Stimulated activated CD4-positive, alpha-beta T cell treated with anti-CD3 and anti-CD28 coated beads, Interleukin-1b, Interleukin-23, amount 100 ng/mL, for 24 hours (primary cell): ENCODE measurements at places on chromosomes 7 and 10.

DNA sequence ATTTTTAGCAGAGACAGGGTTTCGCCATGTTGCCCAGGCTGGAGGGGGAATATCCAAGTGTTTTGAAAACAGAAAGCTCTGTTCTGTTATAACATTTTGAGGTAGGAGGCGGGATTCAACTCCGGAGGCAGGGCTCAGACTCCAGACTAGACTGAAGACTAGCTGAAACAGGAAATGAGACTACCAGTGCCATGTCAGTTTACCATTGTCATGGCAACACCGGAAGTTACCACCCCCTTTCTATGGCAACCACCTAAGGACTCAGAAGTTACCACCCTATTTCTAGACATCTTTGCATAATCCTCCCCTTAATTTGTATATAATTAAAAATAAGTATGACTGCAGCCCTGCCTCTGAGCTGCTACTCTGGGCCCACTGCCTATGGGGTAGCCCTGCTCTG, 1069.1 kb upstream of the AUTS2 start:
- no peak for DNase-seq

DNA sequence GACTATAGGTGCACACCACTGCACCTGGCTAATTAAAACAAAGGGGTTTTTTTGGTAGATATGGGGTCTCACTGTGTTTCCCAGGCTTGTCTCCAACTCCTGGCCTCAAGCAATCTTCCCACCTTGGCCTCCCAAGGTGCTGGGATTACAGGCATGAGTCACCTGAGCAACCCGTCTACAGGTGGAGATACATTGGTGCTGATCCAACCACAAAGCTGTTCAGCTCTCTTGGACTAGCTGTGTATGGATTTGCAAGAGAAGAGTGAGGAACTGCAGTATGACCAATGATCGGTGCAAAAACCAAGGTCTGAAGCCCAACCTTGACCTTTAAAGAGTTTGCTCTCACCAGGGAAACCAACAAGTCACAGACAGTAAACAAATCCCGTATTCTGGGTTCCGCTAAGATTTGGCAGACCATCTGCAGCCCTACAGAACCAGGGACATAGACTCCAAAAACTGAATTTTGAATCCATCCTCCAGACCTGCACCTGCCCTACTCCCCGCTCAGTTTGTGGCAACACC, 18.9 kb downstream of the EPHB4 start:
- DNase-seq, result no peak

GRCh38 chr10:44713307-44713706, 197.8 kb upstream of the TMEM72 start:
- no peak for DNase-seq

DNA sequence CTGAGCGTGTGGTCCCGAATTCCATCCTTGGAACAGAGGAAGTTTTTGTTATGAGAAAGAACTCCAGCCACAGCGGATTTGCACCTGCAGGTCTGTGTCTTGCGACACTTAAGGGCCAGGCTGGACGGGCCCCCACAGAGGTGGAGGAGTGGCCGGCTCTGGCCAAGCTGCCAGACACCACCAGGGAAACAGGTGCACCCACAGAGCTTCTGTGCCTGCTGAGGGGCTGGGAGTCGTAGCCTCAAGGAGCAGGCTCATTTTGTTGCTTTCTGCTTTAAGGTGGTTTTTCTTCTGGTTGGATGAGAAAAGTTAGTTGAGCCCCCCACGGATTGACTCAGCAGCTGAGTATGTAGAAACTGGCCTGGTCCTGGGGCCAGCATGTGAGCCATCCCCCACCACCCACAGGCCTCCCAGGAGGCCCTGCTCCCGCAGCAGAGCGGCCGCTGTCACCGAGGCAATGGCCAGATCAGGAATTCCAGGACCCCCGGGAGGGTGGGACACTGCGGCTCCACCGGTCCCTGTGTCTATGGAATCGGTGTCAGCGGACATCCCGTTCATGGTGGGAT, 41.9 kb downstream of the NKX6-2 start:
- DNase-seq, result no peak

DNA sequence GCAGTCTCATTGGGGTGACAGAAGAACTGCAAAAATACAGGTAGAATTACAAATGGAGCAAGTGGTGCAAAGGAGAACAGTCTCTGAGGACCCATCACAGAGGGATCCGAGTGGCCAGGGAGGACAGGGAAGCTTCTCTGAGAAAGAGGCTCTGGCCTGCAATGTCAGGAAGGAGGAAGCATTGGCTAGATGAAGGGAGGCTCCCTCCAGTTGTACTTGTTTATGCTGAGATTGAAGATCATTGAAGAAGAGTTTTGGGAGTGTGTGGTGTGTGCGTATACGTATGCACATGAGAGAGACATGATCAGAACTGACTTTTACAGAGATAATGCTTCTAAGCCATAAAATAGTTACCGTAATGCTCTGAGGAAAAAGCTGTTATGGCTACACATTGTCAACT, 274.7 kb upstream of the FZD8 start:
- DNase-seq, result no peak

DNA sequence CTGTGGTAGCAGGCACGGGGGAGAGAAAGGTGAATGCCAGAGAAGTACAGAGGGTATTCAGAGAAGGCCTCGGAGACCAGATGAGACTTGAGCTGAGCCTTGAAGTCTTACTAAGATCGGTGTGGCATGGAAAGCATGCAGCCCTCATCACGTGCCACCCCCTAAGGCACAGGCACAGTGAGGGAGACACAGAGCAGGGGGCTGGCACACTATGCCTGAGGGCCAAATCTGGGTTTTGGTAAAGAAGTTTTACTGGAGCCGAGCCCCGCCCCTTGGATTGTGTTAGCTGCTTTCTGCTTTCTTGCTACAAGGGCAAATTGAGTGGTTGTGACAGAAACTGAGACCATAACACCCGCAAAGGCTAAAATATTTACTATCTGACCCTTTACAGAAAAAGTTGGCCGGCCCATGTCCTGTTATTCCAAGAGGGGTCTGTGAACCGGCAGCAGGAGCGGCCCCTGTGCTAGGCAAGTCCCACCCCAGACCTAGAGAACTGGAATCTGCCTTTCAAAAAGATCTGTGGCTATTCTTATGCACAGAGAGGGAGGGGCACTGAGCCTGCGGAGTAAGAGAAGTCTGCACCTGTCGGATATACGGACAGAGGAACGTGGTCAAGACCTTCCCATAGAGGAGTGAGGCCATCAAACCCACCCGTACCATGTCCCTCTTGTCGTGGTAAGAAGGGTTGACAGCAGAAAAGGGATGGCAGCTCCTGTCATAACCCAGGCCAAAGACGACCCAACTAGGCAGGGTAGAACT, 109.3 kb upstream of the RHEB start:
- DNase-seq, result no peak

DNA sequence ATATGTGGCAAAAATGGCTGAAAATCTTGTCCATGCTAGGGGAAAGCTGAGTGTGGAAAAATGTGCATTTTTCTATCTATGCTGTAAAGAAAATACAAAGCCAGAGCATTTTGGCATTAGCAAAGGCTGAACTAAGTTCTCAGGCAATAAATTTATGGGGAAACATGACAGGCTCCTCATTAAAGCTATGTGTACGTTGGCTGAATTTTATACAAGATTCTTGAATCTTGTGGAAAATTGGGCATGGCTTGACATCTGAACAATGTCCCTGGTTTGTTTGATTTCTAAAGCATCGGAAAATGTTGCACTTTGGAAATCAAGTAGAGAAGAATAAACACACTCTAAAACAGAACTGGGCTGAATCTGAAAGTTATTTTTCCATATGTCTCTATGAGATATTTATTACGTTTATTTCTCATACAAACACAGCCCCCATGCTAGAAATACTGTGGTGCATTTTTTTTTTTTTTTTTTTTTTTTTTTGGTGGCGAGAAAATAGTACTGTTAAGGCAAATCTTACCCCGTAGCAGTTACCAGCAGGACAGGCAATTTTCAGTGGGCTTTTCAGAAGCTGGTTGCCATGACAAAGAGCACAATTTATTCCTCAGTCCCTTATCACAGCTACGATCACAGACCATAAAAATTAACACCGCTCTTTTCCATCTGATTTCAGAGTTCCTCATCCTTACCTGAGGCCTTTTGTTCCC, 16.9 kb downstream of the CPA1 start:
- DNase-seq, result no peak

DNA sequence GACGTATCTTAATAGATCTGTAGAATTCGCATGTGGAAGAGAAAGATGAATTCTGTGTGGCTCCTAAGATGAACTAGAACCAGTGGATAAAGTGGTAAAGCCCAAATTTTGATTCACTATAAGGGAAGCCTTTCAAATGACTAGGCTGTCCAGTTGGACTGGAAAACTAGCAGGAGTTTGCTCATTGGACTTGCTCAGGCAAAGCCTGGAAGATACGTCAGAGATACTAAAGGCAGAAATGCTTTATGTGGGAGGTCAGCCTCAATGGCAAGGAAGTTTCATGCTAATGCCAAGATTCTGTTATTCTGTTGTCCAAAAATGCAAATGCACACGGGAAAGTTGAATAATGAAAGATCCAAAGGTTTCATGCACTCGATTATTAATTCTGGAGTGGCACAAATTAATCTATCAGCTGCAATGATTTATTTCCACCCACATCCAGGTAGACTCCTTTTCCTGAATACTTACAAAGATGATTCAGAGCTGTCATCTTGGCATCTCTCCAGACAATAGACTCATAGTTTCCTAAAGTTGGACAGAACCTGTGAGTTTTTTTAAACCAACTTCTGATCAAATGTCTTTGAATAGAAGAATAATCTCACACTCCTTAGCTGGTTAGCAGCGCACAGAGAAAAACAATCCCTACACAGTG, 20.5 kb upstream of the PPP1R3C start:
- no peak for DNase-seq

GRCh38 chr7:150324373-150324961, 1.1 kb upstream of the ACTR3C start:
- DNase-seq, result no peak

- DNase-seq, result no peak
Measured at GRCh38 chr10:124176349-124177179, 83.2 kb upstream of the CHST15 start.
